WTC11 (cell line): ENCODE measurements at places on chromosomes 1 and 21. TPM values are rescaled to one million over a fixed set of nuclear protein-coding genes. Genes with fewer than 3 reads are reported as not detected.

ARHGEF10L gene
- total RNA-seq: 32.4 to 34.6 TPM (median 34.4 TPM) in 3 replicates

DNA sequence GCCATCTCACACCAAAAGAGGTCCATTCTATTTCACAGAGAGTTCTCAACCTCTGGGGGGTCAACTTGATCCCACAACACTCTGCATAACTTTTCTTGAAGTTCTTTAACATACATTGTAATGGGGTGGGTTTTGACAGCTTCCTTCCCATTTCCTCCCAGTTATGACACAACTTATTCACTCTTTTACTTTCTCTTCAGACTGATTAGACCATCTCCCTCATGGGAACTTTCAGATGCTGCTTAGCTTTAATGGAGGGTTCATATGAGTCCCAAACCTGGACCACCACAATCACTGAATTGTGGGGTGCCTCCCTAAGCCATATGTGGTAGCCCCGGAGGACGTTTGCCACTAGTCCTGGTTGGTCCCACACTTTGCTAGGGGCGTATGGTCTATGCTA, 28.3 kb upstream of the KCNJ15 start:
- peaks cover 21% of the 10 kb centered on the region for H3K4me1 ChIP-seq
- peak overlapping the region; percentile 69 for H3K27ac ChIP-seq
- H3K4me3 ChIP-seq: peak overlapping the region; percentile 39; the same call in 1 of the 2 replicates
- peaks cover 17% of the 10 kb centered on the region for H3K27me3 ChIP-seq
- peaks cover 84% of the 10 kb centered on the region for H3K36me3 ChIP-seq
- no peak for DNase-seq

DNA sequence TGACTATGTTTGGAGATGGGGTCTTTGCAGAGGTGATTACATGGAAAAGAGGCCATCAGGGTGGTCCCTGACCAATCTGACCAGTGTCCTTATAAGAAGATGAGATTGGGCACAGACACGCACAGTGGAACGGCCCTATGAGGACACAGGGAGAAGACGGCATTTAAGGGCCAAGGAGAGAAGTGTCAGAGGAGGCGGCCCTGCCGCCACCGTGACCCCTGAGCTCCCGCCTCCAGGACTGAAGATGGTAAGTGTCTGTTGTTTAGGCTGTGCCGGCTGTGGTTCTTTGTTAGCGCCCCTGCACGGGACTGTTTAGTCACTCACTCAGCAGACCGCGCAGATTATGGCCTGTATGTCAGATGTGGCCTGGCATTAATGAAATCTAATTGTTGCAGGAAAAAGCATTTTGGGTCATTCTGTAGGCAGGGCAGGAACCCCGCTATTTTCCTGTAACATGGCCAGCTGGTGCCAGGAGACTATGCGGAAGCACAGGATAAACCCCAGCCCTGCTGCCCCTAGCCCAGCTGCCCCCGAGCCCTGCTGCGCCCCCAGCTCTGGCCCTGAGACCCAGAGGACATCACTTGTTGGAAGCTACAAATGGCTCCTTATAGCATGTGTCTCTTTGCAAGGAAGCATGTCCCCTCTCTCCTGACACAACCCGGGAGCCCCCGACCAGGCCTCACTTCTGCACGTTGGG, 53.7 kb upstream of the RIPK4 start:
- H3K36me3 ChIP-seq: peaks cover 4% of the 10 kb centered on the region; the same call in 1 of the 2 replicates
- H3K27ac ChIP-seq: no peak overlapping the region
- H3K4me3 ChIP-seq: no peak overlapping the region
- no peaks in the 10 kb centered on the region for H3K27me3 ChIP-seq
- no peak for DNase-seq
- H3K4me1 ChIP-seq: no peaks in the 10 kb centered on the region

FAM229A gene
- 6.7 to 10.4 TPM (median 9.4 TPM) in 3 replicates for total RNA-seq
